D341Med (cell line): ENCODE measurements at places on chromosomes 13 and 19.

DNA sequence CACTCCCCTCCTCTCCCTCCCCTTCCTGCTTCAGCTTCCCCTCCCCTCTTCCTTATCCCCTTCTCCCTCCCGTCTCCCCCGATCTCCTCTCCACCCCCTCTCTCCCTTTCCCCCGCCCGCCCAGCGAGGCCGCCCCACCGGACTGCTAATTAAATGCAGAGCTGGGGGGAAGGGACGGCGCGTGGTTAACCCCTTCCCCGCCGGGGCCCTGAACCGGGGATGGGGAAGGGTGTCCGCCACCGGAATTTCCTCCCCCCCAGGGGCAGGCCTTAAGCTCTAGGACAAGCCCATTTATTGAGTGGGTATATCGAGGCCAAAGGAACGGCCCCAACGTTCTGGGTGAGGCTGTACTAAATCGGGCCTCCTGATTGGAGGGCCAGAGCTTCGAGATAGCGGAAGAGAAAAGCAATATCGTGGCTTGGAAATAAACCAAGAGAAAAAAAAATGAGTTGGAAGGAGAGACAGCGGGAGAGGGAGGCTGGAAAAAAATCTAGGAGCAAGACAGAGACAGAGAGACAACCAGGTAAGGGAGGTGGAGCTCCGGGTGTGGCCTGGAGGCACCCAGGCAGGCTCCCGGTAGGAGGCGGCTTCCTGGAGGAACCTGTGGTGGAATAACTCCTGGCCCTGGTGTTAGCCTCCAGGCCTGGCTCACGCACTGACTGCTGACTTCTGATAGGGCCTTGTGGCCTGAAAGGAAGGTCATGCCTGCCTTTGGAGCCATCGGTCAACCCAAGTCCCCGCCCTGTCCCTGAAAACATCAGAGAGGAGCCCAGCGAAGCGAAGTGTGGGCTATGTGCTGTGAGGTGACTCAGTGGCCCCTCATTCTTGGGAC, 11.6 kb upstream of the JUND start:
- DNase-seq: peak; percentile 91

DNA sequence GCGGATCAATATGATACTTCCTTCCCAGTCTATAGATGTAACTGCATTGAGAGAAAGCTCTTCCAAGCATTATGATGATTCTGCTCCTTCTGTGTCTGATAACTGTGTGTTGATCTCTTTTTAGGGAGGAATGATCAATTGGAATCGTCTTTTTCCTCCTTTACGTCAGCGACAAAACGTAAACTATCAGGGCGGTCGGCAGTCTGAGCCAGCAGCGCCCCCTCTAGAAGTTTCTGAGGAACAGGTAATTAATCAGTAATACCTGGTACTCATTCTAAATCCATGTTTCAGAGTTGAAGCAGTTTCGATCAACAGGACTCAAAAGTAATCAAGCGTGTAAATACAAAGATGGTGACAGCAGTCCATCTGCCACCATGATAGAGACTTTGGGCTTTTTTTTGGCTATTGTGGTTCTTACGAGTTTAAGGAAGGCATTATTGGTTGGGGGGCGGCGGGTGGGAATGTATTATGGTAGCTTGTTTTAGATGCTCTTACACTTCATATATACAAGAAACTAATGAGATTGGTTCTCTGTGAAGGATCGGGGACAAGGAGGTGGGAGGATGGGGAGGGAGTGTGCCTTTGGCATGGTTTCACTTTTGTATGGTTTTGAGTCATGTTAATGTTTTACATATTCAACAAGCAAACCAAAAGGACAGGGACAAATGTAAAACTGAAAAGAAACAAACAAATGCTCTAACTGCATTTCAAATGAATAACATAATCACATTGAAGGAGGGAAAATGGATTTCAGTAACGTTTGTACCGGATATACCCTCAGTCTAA, 60.7 kb upstream of the GPR183 start:
- no peak for DNase-seq

GRCh38 chr19:14006766-14007562, 844 bp upstream of the RFX1 start:
- peak; percentile 89 for DNase-seq

- peak; percentile 45 for DNase-seq
Observed at GRCh38 chr13:53206455-53206854, 177.8 kb downstream of the OLFM4 start.

DNA sequence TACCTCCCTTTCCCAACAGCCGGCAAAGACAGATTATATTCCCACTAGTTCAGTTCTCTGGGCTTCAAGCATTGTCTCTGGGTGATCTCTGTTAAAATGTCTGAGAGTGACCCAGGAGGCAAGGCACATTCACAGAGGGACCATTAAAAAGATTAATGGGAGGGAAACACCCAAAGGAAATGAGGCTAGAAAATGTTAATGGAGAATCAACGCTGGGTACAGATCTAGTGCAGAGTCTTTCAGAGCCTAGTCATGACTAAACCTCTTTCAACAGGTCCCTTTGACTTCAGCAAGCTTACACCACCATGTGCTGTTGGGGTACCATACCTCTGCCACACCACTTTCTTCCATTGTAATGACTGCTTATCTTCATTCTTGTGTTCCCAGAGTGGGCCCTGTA, 358.6 kb downstream of the DCT start:
- no peak for DNase-seq

- DNase-seq: no peak
Observed at GRCh38 chr13:44879452-44880058, 109.7 kb downstream of the NUFIP1 start.

- DNase-seq: no peak
Observed at GRCh38 chr13:99620806-99621205, 119.5 kb downstream of the TM9SF2 start.

- no peak for DNase-seq
Observed at GRCh38 chr13:109576331-109576813, 210.0 kb downstream of the IRS2 start.

- no peak for DNase-seq
Observed at GRCh38 chr13:29160862-29161261, 340.7 kb downstream of the MTUS2 start.

- DNase-seq: no peak
Observed at GRCh38 chr13:35208587-35208986, 266.5 kb downstream of the NBEA start.

DNA sequence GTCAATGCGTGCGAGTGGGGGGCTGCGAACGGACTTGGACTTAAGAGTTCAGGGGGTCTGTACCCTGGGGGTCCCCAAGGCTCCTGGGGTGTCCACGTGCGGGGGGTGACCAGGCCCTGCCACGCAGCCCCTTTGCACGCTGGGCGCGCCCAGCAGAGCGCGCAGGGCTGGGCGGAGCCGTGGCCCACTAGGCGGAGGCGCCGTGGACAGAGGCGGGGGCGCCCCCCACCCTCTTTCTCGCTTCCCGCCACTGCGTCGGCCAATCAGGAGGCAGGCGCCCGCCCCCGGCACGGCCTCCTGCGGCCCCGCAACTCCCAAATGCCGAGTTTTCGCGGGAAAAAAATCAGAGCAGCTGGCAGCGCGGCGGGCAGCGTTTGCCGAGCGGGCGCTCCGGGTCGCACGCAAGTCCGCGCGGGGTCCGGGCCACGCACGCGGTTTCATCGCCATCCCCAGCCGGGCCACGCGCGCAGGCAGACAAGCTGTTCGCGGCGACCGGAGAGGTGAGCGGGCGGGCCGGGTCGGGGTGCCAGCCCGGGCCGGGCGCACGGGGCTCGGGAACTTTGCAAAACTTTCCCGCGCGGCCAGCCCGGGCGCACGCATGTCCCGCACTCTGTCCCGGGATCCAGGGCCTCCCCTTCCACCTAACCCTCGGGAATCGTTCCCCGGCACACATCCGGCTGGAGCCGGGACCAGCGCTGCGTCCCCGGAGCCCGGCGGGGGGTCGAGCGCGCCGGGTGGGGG, at the start of gene UHRF1:
Gene UHRF1 (plus strand): TSS at position 346 of the 741 bp plus-strand sequence. CDS start 1,385 bp downstream, outside the sequence.
- DNase-seq: peak; percentile 92

- DNase-seq: peak; percentile 61
Observed at GRCh38 chr19:4199699-4200293, 17.3 kb downstream of the ANKRD24 start.

DNA sequence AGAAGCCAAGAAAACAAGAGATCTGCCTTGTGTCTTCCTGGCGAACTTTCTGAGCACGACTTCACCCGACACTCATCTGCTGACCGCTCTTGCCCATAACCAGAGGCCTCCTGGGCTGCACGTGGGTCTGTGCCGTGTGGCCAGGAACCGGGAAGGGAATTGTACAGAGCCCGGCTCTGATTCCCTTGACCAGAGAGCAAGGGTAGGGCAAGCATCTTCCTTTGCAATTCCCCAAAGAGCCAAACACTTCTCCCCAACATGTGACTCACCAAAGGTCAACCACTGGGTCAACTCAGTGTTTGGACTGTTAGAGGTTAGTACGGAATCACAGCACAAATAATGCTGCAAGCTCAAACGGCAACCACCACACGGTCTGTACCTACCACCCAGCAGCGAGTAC, 48.9 kb downstream of the KLF2 start:
- no peak for DNase-seq

GRCh38 chr19:44813070-44813840, 4.4 kb downstream of the BCAM start:
- no peak for DNase-seq
